ENCODE measurements at places on chromosomes 4 and X.

GRCh38 chr4:111697176-111697942, 447.9 kb upstream of the FAM241A start:
- no peak for DNase-seq

DNA sequence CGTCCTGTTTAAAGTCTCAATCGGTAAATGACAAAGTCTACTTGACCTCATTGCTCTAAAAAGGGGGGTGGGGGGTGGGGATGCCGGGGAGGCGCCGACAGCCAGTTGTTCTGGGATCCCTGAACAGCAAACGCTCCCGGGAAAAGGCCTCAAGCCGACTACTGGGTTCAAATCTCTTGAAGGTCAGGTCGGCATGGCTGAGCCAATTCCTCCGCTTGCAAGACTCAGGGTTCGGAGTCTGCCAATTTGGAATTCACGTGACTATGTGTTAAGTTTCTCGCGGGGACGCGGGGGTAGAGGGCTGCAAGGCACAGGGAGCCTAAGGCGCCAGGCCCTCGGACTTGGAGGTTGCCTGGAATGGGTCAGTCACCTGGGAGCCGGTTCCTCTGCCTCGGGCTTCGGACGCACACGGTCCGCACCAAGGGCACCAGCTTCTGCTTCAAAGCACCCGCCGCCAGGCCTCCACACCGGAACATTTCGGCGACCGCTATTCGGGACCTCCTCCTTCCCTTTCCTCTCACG, 399 bp downstream of the AIFM1 start:
- DNase-seq: no peak

GRCh38 chr4:105399532-105400161, 74.2 kb downstream of the PPA2 start:
- DNase-seq: no peak

DNA sequence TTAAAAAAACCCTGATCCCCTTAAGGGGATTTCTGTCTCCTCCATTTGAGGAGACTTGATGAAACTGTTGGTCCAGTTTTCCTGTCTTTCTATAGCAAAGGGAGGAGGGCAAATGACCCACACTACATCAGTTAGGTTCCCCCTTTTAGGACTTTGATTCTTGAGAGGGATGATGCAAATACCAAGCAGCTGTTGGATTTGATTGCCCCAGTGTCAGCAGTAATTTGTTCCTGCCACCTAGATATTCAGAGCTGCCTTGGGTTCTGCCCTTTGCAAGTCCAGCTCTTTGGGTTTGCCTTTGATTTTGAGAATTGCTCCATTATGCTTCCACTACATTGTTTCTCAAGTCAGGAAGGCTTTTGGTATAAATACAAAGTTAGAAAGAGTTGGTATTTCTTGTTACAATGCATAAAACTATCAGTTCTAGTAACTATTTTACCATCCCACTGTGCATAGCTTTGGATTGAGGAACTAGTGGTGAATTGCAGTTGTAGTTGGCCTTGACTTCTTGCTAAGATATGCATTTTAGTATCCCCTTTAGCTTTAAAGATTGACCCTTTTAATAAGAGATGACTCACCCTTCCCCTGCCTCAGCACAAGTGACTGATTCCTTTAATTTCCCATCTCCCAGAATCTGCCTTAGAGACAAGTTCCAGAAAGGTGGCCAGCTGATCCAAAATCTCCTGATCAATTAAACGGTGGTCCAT, 24.3 kb upstream of the ZNF330 start:
- no peak for DNase-seq

GRCh38 chr4:145785391-145786008, 105.6 kb downstream of the C4orf51 start:
- DNase-seq: no peak

DNA sequence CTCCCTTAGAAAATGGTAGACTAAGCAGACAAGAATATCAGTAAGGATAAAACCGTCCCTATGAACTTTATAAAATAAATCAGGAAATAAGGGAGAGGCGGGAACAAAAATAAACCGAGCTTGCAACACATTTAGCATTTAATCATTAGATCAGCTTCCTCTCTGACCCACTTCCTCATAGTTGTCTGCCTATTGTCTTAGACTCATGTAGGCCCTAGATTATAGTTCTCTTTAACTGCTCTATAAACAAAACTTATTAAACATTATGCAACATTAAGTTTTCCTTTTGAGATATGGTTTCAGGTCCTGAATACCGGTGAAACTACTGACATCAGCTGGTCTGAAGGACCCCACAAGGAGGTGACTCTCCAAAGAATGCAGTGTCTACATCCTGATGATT, 15.8 kb upstream of the SRD5A3 start:
- DNase-seq: no peak

DNA sequence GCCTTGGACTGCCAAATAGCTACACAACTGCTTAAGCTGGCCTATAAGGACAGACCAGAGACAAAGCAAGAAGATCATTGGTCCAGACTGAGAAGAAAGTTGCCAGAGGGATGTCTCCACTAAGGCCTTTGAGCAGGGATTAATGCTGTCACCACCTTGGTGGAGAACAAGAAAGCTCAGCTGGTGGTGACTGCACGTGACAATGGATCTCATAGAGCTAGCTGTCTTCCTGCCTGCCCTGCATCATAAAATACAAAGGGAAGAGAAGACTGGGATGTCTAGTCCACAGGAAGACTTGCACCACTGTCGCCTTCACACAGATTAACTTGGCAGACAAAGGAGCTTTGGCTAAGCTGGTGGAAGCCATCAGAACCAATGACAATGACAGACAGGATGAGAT, 40.5 kb upstream of the FAM120C start:
- DNase-seq: no peak

DNA sequence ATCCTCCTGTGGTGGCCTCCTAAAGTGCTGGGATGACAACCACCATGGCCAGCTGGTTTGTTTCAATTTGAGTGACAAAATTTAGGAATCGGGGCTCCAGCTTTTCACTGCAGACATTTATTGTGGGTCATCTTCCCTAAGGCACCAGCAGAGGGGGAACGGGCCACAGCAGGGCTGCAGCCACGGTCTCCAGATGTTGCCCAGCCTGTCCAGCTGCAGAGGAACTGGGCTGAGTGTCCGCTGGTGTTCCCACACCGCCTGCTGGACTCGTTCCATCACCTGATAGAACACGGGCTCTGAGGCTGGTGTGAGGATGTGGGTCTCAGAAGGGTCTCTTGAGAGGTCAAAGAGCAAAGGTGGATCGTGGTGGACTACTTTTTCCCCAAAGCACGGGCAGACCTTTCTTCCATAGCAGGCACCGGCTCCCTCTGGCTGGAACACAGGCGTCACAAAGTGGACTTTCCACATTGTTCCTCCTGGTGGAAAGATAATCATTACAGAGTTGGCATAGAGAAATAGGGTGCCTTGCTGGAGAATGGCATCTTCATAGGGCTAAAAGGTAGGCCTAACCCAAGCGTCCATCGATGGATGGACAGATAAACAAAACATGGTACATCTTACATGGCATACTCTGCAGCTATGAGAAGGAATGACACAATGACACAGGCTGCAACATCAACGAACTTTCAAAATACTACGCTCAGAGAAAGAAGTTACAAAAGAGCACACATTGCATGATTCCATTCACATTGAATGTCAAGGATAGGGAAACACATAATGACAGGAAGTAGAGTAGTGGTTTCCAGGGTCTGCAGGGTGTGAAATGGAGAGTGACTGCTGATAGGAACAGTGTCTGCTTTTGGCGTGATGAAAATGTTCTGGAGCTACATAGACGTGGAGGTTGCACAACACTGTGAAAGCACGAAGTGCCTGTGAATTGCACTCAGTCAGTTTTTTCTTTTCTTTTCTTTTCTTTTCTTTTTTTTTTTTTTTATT, 5.9 kb upstream of the ARSD start:
- no peak for DNase-seq

DNA sequence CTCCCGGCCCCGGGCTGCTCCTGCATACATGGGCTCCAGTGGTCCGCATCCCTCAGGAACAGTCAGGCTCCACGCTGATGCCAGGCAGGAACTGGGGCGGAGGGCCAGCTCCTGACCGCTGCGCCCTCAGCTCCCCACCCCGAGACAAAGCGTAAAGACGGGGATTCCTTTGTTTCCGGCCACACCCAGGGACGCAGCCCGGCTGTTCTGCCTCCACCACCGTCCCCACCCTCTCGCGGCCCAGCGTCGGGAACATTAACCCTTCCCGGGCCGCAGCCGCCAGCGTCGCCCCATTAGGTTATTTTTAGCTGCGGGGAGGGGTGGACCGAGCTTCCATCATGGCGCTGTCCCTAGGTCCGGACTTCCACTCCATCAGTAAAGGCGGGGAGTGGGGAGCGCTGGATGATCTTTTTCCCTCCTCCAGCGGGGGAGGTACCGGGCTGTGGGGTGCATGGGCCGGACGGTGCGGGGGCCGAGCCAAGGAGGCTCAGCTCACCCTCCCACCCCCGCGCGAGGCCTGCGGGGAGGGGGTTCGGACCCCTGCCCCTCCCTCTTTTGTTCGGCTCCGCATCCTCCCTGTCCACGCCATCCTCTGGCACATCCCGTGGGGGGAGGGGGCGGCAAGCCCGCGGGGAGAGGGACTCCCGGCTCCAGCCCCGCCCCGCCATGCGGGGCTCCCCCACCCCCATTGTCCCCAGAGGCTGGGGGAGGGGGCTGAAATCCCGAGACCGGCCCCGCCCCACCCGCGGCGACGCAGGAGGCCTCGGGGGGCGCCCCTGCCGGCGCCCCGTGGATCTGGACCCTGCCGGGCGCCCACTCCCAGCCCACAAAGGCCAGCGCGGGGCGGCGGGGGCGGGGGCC, 5.3 kb downstream of the CRMP1 start:
- no peak for DNase-seq

DNA sequence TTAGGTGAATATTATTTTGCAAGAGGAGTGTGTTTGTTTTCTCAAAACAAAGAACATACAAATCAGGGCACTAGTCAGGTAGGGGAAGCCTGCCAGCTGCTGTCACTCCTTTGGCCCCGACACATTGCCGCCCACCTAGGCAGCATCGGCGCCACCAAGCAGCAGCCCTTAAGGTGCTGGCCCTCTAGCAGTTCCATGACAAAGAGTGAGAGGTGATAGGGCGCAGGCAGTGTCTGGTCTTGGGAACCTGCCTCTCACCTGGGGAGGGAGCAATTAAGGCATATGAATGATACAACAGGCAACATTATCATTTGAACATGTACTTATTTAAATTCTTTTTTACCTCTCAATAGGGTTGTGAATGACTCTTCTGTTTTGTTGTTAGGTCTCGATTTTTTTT, 135.1 kb downstream of the PLS3 start:
- DNase-seq: no peak

- no peak for DNase-seq
These were observed 223.0 kb downstream of the TACR3 start for GRCh38 chr4:103496800-103497199.

DNA sequence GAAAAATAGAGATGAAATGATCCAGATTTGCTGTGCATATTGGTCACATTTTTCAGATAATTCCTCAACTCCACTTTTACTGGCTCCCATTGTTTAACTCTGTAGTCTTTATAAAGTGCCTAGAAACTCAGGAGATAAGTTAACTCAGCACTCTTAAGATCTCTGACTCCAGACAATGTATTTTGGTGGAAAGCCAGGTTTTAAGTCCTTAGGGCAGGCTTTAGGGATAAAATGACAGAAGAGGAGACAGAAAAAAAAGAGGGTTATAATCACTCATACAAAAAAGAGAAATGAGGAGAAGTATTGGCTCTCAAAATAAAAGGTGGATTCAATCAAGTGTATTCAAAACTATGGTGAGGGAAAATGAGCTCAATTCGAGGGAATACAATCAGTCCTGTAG, 674.8 kb upstream of the INTU start:
- DNase-seq: no peak

- no peak for DNase-seq
These were observed 27.6 kb downstream of the WDR44 start for GRCh38 chrX:118373538-118373937.

DNA sequence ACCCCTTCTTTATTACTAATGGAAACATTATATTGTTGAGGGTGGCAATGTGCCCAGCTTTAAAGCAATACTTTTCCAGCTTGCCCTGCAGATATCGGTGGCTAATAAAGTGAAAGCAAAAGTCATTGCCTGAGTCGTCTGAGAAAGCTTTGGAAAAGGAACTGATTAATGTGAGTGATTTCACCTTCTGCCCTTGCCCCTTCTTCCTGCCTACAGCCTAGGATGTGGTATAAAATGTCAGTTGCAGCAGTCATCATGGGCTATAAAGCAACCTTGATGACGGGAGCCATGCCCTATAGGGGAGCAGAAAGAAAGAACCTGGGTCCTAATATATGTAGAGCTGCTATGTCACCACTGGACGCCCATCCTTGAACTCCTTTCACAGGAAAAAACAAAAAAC, 132.4 kb upstream of the USP9X start:
- DNase-seq: no peak

DNA sequence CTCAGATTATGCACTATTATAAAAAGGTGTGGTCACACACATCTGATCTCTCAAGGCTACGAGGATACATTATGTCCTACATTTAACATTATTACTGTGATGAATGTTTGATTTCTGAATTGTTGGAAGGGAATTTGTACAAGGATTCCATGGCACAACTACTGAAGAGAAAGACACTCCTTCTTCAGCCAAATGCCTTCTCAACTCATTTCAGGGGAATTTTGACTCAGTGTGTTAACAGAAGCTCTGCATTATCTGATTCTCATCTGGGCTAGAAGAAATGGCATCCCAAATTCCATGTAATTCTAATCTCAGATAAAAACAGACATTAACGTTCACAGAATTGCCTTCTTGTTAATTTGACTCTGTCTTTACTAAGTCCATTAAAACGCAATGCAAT, 477.7 kb downstream of the PDGFC start:
- DNase-seq: no peak

DNA sequence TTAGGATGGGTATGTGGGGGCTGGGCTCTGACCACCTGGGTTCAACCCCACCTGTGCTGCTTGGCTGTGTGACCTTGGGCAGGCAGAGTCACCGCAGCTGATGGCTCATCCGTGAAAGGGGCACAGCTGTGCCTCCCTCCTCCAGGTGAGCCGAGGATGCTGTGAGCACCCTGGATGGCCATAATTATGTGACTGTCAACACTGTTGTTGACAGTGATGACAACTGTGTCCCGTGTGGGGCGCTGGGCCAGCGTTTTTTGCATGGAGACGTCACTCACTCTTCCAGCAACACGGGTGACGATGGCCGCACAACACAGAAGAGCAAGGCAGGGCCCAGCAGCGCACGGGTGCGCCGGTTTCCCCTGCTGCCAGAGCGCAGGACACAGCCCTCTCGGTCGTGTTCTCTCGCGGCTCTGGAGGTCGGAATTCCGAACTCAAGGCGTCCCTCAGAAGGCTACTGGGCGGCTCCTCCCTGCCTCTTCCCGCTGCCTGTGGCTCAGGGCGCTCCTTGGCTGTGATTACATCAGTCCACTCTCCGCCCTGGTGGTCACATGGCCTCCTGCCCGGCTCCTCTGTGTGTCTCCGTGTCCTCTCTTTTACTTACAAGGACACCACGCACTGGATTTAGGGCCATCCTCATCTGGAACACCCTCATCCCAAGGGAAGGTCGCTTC, 1.3 kb downstream of the SH3TC1 start:
- DNase-seq: no peak

Measured in stimulated activated CD4-positive, alpha-beta T cell treated with anti-CD3 and anti-CD28 coated beads, TNF-alpha, amount 100 ng/mL, for 1 hour (primary cell).